ENCODE measurements at places on chromosomes 11 and 22.

DNA sequence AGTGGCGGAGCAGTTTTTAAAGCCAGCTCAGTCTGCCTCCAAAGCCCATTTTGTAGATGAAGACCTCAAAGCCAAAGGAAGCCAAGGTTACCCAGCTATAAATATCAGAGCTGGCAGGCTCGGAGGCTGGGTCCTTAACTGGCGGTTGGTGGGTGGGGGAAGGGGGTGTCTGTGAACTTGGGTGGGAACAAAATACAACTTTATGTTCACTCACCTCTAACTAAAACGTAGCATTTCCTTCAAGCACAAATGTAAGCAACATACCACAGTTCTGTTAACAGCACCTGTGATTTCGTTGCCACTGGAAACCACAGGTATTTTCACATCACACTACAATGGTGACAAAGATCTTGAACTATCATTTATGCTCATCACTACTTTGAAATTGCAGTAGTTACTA, 99.7 kb upstream of the SYT13 start:
- no peak for DNase-seq

DNA sequence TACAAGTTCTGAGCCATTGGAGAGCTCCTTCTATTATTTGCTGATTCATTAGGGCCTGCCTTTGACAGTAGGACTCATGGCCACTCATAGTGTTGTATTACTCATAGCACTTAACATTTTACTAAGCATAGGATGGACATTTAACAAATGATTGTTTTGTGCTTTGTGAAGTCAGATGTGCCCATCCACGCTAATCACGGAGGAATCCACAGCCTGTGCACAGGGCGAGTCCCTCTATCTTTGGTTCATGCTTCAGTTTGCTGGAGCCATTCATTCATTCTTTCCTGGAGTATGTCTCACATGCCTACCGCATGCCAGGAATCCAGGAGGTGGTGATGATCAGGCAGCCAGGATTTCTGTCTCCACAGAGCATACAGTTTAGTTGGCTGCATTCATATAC, 254.1 kb downstream of the NTM start:
- DNase-seq = no peak

DNA sequence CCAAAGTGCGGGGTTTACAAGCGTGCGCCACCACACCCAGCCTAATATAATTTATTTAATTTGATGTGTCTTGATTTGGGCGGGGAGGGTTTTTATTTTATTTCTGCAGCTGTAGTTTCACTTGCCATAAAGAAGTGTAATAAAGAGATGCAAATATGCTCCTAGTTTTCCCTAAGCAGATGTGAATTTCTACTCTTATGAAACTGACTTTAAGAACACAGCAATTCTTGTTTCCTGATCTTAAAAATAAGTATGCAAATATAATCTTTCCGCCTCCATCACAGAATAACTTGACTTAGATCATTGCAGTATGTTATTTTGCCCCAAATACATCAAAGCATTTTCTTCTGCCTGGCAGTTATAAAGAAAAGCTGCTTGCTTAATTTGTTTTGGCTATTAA, 4.4 kb downstream of the SPCS2 start:
- no peak for DNase-seq

DNA sequence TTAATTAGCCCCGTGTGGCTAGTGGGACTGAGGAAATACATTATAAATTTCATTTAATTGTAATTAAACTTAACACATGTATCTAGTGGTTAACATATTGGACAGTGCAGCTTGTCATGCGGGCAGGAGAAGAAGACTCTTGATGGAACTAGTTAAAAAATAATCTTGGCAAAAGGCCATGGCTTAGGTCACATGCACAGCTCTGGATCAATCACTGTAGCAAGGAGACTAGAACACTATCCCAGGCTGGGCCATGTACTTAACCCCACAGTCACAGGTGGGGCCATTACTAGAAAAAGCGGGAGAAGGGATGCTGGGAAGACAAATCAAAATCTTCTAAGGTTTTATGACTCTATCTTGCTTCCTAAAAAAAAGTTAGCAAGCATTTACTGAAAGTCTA, 8.7 kb upstream of the HEPACAM start:
- DNase-seq = no peak

DNA sequence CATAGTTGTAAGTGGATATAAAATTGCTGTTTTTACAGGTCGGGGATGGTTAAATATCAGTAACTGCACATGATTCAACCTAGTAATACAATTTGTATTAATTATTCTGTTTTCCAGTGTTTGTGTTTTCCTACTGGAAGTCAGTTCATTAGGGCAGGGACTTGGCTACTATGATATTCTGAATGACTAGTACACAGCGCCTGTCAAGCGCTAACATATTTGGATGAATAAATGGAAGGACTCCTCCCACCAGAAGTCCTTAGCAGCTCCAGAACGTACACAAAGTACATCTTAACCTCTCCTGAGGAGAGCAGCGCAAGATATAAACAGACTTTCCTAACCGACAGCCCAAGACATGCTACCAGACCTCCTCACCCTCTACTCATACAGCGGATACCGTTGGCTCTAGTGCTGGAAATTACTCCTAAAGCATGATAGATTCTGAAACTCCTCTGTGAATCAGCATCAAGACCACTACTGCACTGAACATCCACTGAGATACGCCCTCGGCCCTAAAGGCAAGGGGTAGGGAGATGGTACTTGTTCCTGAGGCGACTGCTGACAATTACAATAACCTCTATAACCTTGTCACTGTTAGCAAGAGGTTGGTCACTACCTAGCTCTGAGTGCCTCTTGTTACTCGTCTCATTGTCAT, 79.1 kb downstream of the RDX start:
- no peak for DNase-seq

- DNase-seq = no peak
Measured at GRCh38 chr11:2525166-2525861, 80.5 kb downstream of the KCNQ1 start.

DNA sequence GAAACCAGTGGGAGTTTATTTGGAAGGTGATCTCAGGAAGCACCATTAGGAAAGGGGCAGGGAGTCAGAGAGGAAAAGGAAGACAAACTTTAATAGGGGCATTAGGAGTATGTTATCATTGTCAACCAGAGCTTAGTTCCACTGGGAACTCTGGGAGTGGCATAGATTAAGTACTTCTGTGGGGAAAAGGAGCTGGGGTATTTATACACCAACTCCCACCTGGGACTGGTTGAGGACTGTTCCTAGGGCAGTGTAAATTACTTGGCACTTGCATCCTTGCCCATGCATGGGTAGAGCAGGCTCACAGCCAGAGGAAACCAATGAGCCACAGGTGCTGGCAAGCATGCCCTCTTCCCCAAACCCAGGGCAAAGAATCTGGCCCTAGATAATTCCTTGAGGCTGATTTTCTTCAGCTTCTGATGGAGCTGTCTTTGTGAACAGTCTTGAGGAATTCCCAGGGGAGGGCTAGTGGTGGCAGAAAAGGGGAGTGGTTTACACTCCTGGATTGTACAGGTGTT, 541.2 kb downstream of the MIAT start:
- DNase-seq = no peak

DNA sequence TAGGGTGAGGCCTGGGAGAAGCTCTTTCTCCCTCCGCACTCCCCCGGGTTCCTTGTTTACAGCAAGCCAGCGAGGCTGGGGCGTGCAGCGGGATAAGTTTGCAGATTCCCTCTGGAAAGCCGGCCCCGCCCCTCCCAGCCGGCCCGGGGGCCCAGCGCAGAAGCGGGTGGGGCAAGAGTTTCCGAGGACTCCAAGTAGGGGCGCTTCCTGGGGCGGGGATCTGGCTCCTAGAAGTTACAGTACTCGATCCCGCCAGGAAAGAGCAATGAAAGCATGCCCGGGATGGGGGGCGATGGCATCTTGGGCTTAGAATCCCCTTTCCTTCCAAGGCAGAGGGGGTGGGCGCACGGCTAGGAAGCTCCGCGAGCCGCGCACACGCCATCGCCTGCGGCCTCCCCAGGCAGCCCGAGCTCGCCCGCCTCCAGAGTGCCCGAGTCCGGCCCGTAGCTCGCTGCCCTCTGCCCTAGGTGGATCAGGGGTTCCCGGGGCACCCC, 385 bp downstream of the TST start:
- no peak for DNase-seq

DNA sequence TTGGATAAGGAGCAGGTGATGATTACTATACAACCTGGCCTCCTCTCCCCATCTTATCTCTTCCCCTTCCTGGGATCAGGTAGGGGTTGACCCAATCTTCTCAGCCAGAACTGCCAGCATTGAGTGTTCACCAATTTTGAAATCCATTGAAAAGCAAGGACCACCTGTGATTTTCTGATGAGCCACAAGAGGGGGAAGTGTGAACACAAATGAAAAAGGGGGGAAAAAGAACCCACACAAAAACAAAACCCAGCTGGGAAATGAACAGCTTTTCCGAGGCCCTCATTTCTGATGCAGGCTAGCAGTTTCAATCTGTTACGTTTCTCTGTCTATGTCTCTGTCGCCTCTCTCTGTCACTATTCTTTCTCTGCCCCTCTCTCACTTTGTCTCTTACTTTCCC, 161.9 kb downstream of the INSC start:
- DNase-seq = no peak

DNA sequence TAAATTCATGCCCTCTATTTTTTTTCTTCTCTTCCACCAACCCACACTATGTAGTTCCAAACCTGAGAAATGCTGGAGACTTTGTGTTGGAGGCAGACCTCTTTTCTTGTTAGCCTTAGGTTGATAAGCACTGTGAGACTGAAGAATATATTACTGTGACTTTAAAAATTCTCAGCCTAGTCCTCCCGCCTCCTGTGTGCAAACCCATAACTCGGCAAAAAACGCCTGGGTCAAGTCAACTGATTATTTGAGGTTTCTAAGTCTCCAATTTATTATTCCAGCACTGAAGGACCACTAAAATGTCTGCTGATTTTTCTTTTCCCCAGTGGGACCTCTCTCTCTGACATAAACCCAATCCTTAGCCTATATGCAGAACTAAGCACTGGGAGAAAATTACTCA, 1946.0 kb upstream of the RAG2 start:
- no peak for DNase-seq

- DNase-seq = no peak
Measured at GRCh38 chr11:69644962-69645675, 4.2 kb downstream of the CCND1 start.

DNA sequence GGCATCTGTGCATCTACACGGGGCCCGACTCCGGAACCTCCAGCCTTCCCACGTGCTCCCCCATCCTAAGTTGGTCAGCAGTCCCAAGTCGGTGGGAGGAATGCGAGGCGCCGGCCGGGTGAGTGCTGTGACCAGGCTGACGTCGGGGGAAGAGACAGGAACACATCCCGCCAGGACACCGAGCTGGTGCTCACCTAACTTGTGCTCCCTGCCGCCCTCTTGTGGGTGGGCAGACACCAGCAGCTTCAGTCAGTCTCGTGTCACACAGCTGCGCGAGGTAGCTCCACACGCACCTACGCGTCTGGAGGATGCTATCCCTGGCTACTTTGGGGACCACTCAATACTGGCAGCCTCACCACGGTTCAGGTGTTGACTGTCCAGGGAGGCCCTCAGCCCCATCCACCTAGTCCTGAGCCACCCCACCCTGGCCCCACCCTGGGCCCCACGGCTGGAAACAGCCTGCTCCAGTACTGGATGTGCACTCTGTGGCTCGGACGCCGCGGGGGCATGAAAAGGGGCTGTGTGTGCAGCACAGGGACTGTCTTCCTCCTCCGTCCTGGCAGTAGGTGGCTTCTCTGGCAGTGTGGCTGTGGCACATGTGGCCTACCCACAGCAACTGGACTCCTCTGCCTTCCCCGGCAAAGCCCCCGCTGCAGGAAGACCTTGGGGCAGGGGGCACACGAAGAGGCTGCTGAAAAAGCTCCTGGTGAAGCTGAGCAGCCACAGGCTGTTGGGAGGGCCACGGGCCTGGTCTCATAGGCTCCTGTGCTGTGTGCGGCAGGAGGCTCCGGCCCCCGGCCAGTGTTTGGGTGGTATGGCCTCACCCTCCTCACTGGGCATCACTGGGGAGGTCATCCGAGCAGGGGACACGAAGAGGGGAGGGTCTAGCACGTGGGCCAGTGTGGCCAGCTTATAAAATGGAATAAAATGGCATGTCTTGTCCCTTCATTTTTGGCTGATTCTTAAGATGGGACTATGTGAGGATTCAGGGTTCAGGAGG, 11.2 kb upstream of the BID start:
- peak; percentile 63 for DNase-seq

GRCh38 chr11:45193695-45194094, 47.3 kb downstream of the PRDM11 start:
- no peak for DNase-seq

DNA sequence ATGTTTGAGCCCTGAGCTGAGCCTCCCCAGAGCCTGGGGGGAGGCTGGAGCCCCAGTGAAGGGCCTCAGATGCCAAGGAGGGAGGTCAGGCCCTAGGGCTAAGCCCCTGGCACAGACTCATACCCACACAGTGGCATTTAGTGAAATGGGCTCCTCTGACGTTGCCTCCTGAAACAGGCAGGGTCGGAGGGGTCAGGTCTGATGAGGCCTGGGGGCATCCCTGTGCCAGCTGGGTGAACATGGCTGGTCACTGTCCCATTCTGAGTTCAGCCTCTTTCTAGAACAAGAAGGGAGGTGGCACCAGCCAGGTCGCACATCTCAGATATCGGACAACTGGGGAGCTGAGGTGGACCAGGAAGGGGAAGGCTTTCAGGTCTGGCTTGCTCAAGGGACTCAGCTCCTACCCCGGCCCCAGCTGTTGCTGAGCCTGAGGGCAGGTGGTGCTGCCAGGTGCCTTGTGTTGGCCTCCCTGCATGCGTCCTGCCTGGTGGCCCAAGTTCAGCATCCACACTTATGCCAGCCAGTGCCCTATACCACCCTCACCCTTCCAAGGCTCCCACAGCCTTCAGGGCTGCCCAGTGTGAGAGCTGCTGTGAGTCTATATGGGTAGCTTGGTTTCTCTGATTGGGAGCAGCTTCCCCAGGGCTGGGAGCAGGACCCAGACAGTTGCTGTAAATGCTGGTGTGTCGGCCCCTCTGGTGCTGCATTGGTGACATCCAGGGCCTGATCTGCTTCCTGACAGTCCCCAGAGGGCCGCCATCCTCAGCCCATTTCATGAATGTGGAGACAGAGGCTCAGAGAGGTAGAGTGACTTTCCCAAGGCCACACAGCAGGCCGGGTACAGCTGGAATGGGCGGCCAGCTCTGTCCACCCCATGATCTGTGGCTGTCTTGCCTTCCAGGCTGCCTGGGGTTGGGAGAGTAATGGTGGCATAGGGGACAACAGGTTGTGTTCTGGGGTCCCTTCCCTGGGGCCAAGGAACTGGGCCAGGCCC, 32.8 kb upstream of the PPARA start:
- DNase-seq = no peak

GRCh38 chr11:82261367-82261766, 472.3 kb downstream of the FAM181B start:
- DNase-seq = no peak

DNA sequence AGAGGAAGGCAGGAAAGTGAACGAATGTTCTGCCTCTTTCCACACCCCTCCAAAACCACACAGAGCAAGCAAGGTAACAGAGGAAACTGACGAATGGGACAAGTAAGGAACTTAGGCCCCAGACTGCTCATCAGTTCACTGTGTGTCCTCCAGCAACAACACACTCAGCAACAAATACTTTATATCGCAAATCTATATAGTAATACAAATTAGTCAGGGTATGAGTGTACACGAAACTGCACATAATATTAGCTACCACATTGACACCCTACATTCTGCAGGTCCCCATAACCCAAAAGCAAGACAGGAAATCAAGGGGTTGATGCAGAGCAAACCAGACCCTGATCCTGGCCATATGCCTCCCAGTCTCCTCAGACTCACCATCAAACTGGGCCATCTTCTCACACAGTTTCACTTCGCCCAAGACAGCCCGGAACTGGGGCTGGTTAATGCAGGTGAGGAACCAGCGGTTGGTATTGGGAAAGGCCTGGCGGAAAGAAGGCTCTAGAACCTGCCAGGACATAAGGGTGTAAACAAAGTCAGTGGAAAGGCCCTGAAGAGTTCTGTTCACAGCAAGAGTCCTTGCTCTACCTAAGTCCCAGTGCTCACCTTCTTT, 6.6 kb downstream of the EEF1G start:
- DNase-seq = no peak
